ENCODE measurements at places on chromosomes 6 and 20.

GRCh38 chr20:57128044-57128757, 138.2 kb downstream of the BMP7 start:
- DNase-seq: no peak

GRCh38 chr6:135811170-135811569, 40.3 kb upstream of the PDE7B start:
- DNase-seq: no peak

DNA sequence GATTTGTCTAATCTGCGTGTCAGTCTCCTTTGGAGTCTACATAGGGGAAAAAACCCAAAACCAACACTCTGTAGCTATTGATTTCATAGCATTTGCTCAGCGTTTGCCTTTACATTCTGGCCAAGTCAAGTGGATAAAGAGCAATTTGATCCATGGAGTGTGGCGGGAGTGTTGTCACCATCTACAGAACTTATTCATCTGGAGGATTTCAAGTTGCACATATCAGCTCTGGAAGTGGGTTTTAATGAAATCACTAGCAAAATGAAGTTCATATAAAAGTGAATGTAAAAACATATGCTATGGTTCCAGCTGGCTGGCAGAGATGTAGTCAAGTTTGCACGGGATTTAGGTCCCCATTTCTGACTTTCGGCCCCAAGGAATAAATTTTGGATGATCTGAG, 219.7 kb upstream of the SUPT3H start:
- DNase-seq: no peak

DNA sequence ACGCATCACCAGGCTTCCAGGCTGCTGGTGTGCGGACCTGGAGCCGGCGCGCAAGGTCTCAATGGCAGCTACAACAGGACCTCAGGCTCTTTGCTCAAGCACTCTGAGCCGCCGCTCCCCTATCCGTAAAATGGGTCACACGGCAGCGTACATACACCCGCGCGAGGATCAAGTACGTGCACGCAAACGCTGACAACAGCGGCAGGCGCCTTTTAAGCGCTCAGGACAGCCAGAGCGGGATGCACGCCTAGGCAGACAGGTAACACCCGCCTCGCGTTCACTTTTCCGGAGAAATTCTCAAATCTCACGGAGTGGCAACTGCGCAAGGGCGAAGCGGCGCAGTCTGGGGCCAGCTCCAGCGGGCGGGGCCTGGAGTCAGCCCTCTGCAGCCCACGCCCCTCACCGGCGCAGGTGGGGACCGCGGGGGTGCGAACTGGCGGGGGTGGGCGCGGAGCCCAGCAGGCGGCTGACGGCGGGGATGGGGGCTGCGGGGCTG, 535 bp downstream of the EXOC2 start:
- no peak for DNase-seq

- DNase-seq: no peak
These were observed 1.6 kb upstream of the SYNCRIP start for GRCh38 chr6:85644279-85644762.

DNA sequence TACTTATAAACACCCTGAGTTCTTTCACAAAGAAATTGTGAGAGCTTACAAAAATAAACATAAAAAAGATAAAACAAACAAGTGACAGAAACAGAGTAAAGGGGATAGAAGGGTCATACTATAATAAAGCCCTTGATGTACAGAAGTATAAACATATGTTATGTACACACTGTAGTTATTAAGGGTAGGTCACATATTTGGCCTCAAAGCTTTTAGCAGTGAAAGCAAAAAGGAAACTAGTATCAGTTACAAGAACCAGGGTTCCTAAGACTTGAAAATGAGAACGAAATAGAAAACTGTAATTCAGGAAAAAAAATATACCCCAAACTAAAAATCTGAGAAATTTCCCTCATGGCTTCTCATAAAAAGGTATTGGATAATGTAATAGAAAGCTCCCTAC, 380.6 kb downstream of the HDGFL1 start:
- DNase-seq: no peak

GRCh38 chr6:2166717-2167116, 78.7 kb downstream of the GMDS start:
- DNase-seq: no peak

- DNase-seq: no peak
These were observed 26.2 kb upstream of the ENPP4 start for GRCh38 chr6:46103441-46104115.

DNA sequence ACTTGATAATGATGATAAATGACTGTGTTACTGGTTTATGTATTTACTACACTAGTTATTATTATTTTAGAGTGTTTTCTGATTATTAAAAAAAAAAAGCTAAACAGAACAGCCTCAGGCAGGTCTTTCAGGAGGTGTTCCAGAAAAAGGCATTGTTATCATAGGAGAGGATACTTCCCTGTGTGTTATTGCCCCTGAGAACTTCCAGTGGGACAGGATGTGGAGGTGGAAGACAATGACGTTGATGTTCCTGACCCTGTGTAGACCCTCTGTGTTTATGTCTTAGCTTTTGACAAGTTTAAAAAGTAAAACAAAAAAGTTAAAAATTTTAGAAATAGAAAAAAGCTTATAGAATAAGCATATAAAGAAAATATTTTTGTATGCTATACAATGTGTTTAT, 49.1 kb downstream of the NCOA7 start:
- peak; percentile 66 for DNase-seq

DNA sequence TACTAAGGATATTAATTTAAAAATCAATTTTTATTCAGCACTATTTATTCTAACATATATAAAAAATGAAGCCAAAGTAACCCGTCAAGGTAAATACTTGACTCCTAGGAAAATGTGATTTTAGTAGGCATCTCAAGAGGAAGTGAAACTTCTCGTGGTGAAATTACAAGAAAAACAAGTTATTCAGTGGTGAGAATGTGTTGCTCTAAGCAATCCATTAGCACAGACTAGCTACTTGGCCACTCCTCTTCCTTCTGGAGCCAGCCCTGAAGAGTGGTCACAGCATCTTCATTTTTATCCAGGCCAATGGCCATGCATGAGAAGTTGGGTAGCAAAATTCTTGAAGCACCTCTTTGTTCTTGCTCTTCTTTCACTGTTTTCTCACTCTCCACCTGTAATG, 40.4 kb upstream of the GFRAL start:
- DNase-seq: no peak

- no peak for DNase-seq
These were observed 2.9 kb upstream of the MDGA1 start for GRCh38 chr6:37700620-37700973.

DNA sequence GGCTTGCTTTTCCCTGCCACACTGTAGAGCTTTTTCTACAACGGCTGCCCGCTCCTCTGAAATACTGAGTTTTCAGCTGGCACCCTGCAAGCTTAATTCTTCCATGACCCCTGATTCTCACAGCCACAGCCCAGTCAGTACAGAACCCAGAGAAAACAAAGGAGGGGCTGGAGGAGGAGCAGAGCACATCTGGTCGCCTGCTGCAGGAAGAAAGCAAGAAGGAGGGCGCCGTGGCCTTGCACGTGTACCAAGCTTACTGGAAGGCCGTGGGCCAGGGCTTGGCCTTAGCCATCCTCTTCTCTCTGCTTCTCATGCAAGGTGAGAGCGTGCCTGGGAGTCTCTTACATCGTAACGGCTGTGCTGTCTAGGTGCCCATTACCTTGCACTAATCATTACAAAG, 11.3 kb downstream of the DLK2 start:
- DNase-seq: no peak

DNA sequence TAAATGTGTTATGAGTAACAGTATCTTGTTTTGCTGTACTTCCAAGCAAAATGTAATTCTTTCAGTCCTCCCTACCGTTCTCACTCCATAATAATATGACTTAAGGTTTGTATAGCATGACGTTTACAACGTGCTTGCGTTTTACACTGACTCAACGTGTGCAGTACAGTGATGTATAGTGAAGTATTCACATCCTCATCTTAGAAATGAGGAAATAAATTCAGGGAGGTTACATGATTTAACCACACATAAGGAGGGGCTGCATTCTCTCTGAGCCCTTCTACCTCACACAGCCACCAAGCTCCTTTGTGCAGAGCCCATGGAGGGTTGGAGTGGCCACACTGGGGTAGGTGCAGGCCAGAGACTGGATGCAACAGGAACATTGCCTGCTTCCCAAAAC, 164.5 kb downstream of the MTHFD1L start:
- no peak for DNase-seq

- DNase-seq: no peak
These were observed 83.0 kb downstream of the CENPW start for GRCh38 chr6:126422912-126423311.

- no peak for DNase-seq
These were observed 92.5 kb downstream of the SLC24A3 start for GRCh38 chr20:19304886-19305415.

GRCh38 chr6:10598084-10598960, 77.2 kb downstream of the GCNT2 start:
- no peak for DNase-seq

- no peak for DNase-seq
These were observed 97.3 kb downstream of the RCAN2 start for GRCh38 chr6:46393940-46394337.

- no peak for DNase-seq
These were observed 10.7 kb downstream of the CASS4 start for GRCh38 chr20:56422824-56423189.

GRCh38 chr6:3819161-3820110, 29.7 kb upstream of the FAM50B start:
- no peak for DNase-seq

DNA sequence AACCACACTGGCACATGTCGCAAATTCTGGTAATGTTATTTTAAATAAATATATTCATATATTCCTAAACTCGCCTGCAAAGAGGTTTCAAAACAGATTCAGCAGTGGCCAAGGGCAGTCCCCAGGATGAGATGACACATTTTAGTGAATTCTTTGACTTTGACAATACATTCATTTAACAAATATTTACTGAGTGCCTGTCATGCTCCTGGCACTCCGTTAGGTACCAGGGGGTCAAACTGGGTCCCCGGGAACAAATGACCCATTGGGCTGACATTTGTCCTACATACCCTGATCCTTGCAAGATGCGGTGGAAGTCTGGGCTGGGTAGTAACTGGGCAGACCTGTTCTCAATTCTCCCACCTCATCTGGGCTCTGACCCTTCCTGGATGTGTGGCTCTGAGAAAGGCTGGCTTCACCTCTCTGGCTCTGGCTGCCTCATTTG, 74.9 kb downstream of the FYN start:
- DNase-seq: no peak

- DNase-seq: no peak
These were observed 669 bp downstream of the PDCD2 start for GRCh38 chr6:170583756-170584180.

GRCh38 chr6:124870611-124871459, 91.4 kb upstream of the RNF217 start:
- DNase-seq: peak; percentile 5

DNA sequence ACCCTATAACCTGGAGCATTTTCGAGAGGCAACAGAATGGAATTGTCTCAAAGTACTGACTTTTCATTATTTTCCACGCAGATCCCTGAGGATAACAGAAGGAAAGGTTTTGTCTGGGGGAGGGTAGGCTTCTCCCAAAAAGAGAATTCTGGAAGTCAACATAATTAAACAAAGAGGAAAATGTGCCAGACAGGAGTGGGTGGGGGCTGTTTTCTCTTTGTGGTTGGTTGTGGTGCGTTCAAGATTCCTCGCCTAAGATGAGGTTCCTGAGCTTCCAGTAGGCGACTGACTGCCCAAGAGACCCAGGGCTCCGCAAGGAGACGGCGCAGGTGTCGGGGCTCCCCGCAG, 70.4 kb downstream of the SOX4 start:
- no peak for DNase-seq

DNA sequence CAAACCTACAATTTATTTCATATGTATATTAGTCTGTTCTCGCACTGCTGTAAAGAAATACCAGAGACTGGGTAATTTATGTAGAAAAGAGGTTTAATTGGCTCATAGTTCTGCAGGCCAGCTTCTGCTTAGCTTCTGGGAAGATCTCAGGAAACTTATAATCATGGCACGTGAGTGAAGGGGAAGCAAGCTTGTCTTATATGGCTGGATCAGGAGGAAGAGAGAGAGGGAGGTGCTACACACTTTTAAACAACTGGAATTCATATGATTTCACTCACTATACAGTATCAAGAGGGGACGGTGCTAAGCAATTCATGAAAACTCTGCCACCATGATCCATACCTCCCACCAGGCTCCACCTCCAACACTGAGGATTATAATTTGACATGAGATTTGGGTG, 29.9 kb downstream of the PHACTR2 start:
- no peak for DNase-seq

- DNase-seq: no peak
These were observed 7.6 kb upstream of the CLDN20 start for GRCh38 chr6:155256122-155256795.

- no peak for DNase-seq
These were observed 584.8 kb downstream of the HDGFL1 start for GRCh38 chr6:23154159-23154558.

- no peak for DNase-seq
These were observed 215.7 kb downstream of the SYNDIG1 start for GRCh38 chr20:24684956-24685691.

GRCh38 chr6:119112812-119113530, 34.5 kb upstream of the FAM184A start:
- DNase-seq: no peak

- DNase-seq: no peak
These were observed 215.1 kb downstream of the PHACTR1 start for GRCh38 chr6:12931639-12932038.

- no peak for DNase-seq
These were observed 1.6 kb upstream of the PTGIS start for GRCh38 chr20:49569411-49570115.

- DNase-seq: no peak
These were observed 46.6 kb downstream of the SLC13A3 start for GRCh38 chr20:46604551-46605133.

DNA sequence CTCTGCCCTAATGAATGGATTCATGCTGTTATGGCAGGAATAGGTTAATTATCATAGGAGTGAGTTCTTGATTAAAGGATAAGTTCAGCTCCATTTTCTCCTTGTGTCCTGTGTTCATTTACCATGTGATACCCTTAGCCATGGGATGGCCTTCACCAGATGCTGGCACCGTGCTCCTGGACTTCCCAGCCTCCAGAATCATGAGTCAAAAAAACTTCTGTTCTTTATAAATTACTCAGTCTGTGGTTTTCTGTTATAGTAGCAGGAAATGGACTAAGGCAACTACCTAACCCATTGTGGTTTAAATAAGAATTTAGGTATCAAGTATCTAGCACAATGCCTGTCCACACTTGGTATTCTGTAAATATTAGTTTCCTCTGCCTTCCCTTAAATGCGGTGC, 223.5 kb downstream of the MEI4 start:
- no peak for DNase-seq
